ENCODE measurements at places on chromosomes 3 and 15.

GRCh38 chr3:119352034-119352609 is 57.9 kb downstream of the ARHGAP31 start:
- H3K4me3 ChIP-seq, result peak overlapping the region; percentile 41
- H3K4me1 ChIP-seq, result peaks cover 22% of the 10 kb centered on the region
- no peaks in the 10 kb centered on the region for H3K36me3 ChIP-seq
- peak overlapping the region; percentile 46 for H3K27ac ChIP-seq
- DNase-seq, result peak; percentile 22
- peaks cover 13% of the 10 kb centered on the region for H3K27me3 ChIP-seq

DNA sequence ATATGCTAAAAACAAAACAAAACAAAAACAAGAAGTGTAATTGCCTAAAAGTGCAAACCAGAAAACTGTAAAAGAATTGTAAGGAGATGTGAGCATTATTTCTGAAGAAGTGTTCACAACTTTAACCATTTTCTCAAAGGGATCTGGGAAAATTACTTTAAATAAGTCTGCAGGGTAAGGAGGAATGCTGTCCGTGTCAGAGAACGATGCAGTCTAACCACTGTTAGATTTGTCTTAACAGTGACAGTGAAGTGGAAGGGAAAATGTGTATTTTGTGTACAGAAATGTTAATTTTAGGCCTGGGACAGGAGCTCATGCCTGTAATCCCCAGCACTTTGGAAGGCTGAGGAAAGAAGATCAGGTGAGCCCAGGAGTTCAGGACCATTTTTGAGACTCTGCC is 95.7 kb downstream of the DLG1 start:
- no peak for DNase-seq
- H3K27ac ChIP-seq, result no peak overlapping the region
- peaks cover 6% of the 10 kb centered on the region for H3K4me1 ChIP-seq

- no peak for DNase-seq
- no peaks in the 10 kb centered on the region for H3K36me3 ChIP-seq
- H3K27ac ChIP-seq, result no peak overlapping the region
- no peaks in the 10 kb centered on the region for H3K27me3 ChIP-seq
- no peaks in the 10 kb centered on the region for H3K4me1 ChIP-seq
- H3K4me3 ChIP-seq, result no peak overlapping the region
These were observed 111.5 kb downstream of the RSRC1 start for GRCh38 chr3:158221426-158221825.

- H3K27ac ChIP-seq, result no peak overlapping the region
- no peak overlapping the region for H3K4me3 ChIP-seq
- peaks cover 13% of the 10 kb centered on the region for H3K36me3 ChIP-seq
- no peak for DNase-seq
- H3K4me1 ChIP-seq, result peaks cover 12% of the 10 kb centered on the region
These were observed 5.5 kb upstream of the SACM1L start for GRCh38 chr3:45683417-45684326.

DNA sequence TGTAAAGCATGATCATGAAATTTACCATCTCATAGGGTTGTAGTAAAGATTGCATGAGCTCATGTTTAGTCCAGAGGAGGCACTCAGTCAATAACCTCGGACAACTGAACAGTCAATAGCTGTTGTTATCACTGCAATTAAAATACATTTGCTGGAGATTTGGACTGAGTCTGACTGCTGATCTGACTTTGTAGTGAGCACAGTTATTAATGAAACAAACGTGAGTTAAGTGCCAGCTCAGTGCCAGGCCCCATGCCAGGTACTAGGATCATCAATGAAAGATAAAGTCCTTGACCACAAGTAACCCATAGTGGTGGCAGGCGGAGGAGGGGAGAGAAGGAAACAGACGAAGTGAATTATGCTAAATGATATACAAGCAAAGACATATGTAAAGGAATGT is 43.7 kb upstream of the PRICKLE2 start:
- no peak for DNase-seq
- peaks cover 30% of the 10 kb centered on the region for H3K27me3 ChIP-seq
- no peaks in the 10 kb centered on the region for H3K4me1 ChIP-seq

- no peak overlapping the region for H3K4me3 ChIP-seq
- peaks cover 1% of the 10 kb centered on the region for H3K4me1 ChIP-seq
- no peaks in the 10 kb centered on the region for H3K27me3 ChIP-seq
- DNase-seq, result no peak
- H3K27ac ChIP-seq, result no peak overlapping the region
These were observed 101.2 kb downstream of the CORO2B start for GRCh38 chr15:68679961-68680371.

- H3K4me3 ChIP-seq, result no peak overlapping the region
- no peaks in the 10 kb centered on the region for H3K36me3 ChIP-seq
- H3K27me3 ChIP-seq, result no peaks in the 10 kb centered on the region
These were observed 45.8 kb upstream of the SH3BP5 start for GRCh38 chr3:15377961-15378791.

- DNase-seq, result no peak
- H3K27ac ChIP-seq, result no peak overlapping the region
- H3K4me3 ChIP-seq, result no peak overlapping the region
- no peaks in the 10 kb centered on the region for H3K27me3 ChIP-seq
- no peaks in the 10 kb centered on the region for H3K36me3 ChIP-seq
These were observed 635.5 kb downstream of the TBL1XR1 start for GRCh38 chr3:176561826-176562225.

DNA sequence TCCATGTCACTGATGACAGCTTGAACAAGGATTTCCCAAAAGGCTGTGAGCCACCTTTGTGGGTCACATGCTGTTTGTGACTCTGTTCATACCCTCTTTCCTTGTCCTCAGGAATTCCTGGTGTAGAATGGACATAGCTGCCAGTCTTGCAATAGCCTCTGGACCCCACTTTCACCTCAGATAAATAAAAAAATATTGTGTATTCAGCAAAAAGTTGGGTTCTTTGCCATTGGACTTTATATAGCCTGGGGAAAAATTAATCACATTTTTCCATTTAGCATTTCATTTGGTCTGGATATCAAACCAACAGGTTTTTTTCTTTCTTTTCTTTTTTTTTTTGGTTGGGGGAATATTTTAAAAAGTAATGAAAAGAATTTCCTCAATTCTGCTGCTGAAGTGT is 144.8 kb downstream of the PDCD6IP start:
- H3K4me3 ChIP-seq, result no peak overlapping the region
- no peak for DNase-seq
- H3K36me3 ChIP-seq, result no peaks in the 10 kb centered on the region
- no peaks in the 10 kb centered on the region for H3K4me1 ChIP-seq

DNA sequence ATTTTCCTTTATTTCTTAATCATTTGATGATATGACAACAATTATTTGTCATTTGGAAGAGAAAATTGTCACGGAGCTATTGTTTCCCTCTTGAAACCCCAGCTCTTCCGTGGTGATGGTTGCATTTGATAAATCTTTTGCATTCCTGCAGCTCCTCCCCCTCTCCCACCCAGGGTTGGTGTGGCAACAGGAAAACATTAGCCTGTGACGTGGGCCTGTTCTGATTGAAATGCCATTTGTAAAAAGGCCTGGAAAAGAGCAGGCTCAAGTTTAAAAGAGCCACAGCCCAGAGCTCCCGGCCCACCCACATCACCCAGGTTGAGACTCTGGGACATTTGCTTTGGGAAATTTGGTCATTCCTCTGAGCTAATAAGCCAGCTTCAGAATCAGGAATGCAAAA is 282.5 kb downstream of the RPLP1 start:
- H3K27ac ChIP-seq, result no peak overlapping the region
- H3K4me3 ChIP-seq, result no peak overlapping the region
- peaks cover 9% of the 10 kb centered on the region for H3K4me1 ChIP-seq
- H3K36me3 ChIP-seq, result peaks cover 6% of the 10 kb centered on the region

- H3K36me3 ChIP-seq, result peaks cover 25% of the 10 kb centered on the region
- H3K27ac ChIP-seq, result no peak overlapping the region
- no peak for DNase-seq
- no peak overlapping the region for H3K4me3 ChIP-seq
These were observed 8.5 kb downstream of the RPS17 start for GRCh38 chr15:82531496-82532382.

GRCh38 chr3:196793246-196793645 is 53.6 kb downstream of the PAK2 start:
- H3K36me3 ChIP-seq, result peaks cover 66% of the 10 kb centered on the region
- H3K4me1 ChIP-seq, result peaks cover 1% of the 10 kb centered on the region
- H3K27ac ChIP-seq, result no peak overlapping the region
- DNase-seq, result no peak
- no peaks in the 10 kb centered on the region for H3K27me3 ChIP-seq

DNA sequence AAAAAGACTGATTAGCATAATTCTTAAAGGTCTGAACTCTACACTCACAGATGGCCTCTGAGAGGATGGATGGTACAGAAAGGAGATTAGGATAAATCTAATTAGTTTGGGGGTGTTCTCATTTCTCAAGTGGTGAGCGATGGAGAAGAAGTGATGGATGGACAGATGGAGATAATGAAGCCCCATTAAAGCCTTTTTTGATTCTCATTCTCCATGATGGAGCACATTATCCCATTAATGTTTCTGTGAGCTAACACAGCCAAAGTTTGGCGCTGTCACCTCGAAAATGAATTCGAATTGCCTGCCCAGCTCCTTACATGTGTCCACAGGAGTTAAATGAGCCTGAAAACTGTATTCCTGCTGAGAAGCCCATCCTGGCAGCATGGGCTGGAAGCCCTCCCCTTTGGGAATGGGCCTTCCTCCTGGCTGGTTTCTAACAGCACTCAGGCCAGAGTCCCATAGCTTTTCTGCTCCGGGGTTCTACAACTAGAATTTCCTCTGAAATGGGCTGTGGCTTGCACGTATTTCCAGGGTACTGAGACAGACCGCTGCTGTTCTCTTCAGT is 726.0 kb upstream of the CFAP20DC start:
- H3K27ac ChIP-seq, result peak overlapping the region; percentile 7
- H3K36me3 ChIP-seq, result peaks cover 42% of the 10 kb centered on the region
- peak overlapping the region; percentile 57 for H3K4me3 ChIP-seq
- no peak for DNase-seq
- H3K4me1 ChIP-seq, result peaks cover 67% of the 10 kb centered on the region
- no peaks in the 10 kb centered on the region for H3K27me3 ChIP-seq

- H3K27me3 ChIP-seq, result no peaks in the 10 kb centered on the region
- H3K27ac ChIP-seq, result no peak overlapping the region
- no peaks in the 10 kb centered on the region for H3K36me3 ChIP-seq
These were observed 378.4 kb upstream of the AGTR1 start for GRCh38 chr3:148319161-148319915.

DNA sequence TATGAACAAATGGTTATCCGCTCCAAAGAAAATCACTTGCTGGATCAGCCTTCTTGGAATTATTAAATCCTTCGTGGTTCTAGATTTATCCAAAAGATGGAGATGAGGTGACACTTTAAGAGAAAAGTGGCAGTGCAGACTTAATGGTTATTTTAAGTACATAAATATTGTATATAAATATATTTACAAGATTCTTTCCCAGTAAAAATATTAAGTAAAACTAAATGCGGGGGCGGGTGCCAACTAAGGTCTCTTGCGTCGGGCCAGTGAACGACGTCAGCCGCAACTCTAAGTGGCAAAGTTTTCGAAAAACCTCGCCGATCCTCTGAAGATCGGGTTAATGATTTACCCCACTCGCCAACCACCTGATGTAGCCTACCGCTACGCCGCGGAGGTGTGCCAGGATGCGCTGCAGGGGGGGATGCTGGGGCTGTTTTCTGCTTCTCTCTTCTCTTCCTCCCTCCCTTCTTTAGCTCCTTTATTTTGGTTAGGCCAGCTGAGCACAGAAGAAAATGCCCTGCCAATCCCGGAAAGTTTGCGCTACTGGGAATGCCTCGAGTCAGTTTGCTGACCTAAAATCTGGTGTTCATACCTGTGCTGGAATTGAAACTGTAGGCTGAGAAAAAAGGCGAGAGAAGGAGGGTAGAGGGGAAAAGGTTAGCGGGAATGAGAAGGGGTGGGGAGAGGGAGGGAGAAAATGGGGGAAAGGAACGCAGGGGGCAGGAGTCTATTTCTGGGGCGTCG is 7.6 kb upstream of the FOXB1 start:
- H3K27me3 ChIP-seq, result peaks cover 97% of the 10 kb centered on the region
- peak overlapping the region; percentile 62 for H3K27ac ChIP-seq
- peaks cover 57% of the 10 kb centered on the region for H3K4me1 ChIP-seq
- H3K36me3 ChIP-seq, result peaks cover 3% of the 10 kb centered on the region

Data from T-helper 2 cell treated with Interferon-gamma antibody and Interleukin-4, amounts not matched to agents 5 μg/mL and 100 μg/mL, for 36 hours (primary cell).